Mesendoderm (in vitro differentiated cells): ENCODE measurements at places on chromosomes 13 and 19.

DNA sequence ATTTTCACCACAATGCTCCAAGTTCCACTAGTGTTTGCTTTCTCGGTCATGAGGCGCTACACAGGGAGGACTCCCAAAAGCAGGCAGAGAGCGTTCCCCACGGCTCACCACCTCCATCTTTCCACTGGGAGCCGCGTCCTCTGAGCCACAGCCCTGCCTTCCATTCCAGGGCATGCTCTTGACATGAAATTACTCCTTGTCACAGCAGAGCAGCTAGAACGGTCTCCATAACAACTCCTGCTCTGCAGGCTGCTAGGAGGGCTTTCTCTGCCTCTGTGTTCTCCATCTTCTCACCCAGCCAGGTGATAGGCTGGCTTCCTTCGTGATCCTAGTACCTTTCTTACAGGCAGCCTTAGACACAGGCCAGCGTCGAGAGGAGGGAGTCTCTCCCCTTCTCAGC lies 171.8 kb upstream of the UBL3 start:
- no peak overlapping the region for H3K4me3 ChIP-seq
- DNase-seq: no peak
- no peak overlapping the region for H3K27ac ChIP-seq
- peaks cover 12% of the 10 kb centered on the region for H3K4me1 ChIP-seq
- no peaks in the 10 kb centered on the region for H3K27me3 ChIP-seq

GRCh38 chr19:46621191-46622117 lies 3.4 kb downstream of the PTGIR start:
- H3K36me3 ChIP-seq: no peaks in the 10 kb centered on the region
- no peak overlapping the region for H3K4me3 ChIP-seq
- H3K27me3 ChIP-seq: no peaks in the 10 kb centered on the region

DNA sequence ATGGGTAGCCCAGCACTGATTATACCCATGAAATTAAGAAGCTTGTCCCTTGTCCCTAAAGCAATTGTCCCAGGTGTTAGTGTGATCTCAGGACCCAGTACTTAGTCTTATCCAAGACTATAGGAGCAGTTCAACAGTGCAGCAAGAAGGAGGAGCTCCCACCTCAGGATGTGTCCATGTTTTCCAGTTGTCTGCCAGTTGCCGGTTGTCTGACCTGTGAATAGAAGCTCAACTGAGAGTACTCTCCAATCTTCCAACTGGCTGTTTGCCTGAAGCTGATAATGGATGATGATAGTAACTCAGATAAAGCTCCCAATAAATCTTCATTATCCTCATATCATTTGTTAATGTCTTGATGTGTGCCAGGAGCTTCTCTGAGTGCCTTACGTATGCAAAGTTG lies 107.2 kb upstream of the HTR2A start:
- H3K27me3 ChIP-seq: no peaks in the 10 kb centered on the region
- H3K27ac ChIP-seq: no peak overlapping the region
- no peaks in the 10 kb centered on the region for H3K4me1 ChIP-seq
- H3K36me3 ChIP-seq: no peaks in the 10 kb centered on the region

- DNase-seq: no peak
- H3K4me3 ChIP-seq: no peak overlapping the region
- peak overlapping the region; percentile 34 for H3K27ac ChIP-seq
- no peaks in the 10 kb centered on the region for H3K27me3 ChIP-seq
- peaks cover 18% of the 10 kb centered on the region for H3K4me1 ChIP-seq
Measured at GRCh38 chr19:4373601-4374497, 26.5 kb downstream of the SH3GL1 start.

DNA sequence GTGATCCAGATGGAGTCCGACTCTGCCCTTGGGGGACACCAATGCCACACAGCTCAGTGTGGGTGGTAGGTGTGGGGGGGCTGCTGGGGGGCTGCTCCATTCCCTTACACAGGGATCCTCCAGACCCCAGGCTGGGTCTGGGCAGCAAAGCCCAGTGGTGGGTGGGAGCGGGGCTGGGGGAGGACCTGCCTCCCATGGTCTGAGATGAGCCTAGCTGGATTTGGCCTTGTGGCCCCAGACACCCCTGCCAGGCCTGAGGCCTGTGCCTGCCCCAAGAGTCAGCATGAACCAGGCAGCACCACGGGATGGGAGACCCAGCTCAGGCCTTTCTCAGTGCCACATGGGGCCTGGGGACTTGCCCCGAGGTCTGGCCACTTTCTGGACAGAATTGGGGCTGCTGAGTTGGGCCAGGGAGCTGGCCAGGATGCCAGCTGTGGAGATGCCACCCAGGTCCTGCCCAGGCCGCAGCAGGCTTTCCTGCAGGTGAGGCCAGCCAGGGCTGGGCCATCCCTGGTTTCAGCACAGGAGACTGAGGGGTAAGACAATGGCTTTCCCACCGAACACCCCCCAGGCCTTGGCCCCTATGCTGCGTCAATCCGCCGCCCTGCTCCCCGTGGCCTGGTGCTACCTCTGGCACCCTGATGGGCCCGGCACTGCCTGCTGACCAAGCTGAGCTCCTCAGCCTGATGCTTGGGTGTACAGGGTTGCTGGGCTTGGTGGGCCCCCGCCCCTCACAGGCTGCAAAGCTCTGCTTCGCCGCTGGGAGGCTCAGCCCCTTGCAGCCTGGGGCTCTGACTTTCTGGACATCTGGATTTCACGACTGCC lies 24.2 kb downstream of the CEBPG start:
- no peak for DNase-seq
- no peak overlapping the region for H3K4me3 ChIP-seq
- no peaks in the 10 kb centered on the region for H3K36me3 ChIP-seq
- no peaks in the 10 kb centered on the region for H3K27me3 ChIP-seq
- H3K27ac ChIP-seq: no peak overlapping the region

GRCh38 chr13:113431171-113431570 lies 22.1 kb downstream of the ADPRHL1 start:
- no peaks in the 10 kb centered on the region for H3K27me3 ChIP-seq
- no peaks in the 10 kb centered on the region for H3K4me1 ChIP-seq
- H3K27ac ChIP-seq: no peak overlapping the region
- H3K36me3 ChIP-seq: no peaks in the 10 kb centered on the region

DNA sequence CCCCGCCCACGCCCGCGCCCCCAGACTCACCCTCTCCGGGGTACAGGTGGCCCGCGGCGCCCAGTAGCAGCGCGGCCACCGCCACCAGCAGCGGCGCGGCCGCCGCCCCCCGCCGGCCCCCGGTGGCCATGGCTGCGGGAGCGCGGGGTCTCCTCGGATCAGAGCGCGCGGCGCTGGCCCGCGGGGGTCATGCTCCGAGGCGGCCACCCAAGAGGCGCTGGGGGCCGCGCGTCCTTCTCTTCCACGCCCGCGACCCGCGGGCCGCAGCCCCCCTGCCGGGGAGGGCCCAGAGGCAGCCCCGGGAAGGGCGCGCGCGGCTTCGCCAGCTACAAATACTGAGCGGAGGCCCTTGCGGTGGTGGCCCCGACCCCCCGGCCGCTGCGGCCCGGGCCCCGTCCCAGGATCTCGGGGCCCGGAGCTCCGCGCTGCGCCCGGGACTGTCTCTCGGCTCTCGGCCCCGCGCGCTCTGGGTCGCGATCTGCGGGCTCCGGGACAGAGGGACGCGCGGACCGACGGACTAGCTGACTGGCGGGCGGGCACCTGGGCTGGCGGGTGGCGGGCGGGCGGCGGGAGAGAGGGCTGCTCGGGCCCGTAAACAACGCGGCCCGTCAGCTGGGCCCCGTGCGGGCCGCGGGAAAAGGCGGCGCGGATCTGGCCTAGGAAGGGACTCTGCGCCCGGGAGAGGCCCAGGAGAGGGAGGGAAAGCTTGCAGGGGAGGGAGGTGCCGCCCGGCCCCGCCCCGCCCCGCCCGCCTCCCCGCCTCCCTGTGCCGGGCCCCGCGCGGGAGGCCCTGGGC lies at the start of gene INSR:
Gene INSR (minus strand): TSS at position 653 of the 796 bp plus-strand sequence. CDS start 523 bp downstream, at position 130.
- peak within 1 kb of the TSS; percentile 51 for H3K4me3 ChIP-seq
- no peaks in the 10 kb centered on the region for H3K27me3 ChIP-seq
- no peaks in the 10 kb centered on the region for H3K4me1 ChIP-seq
- no peaks in the 10 kb centered on the region for H3K36me3 ChIP-seq

GRCh38 chr13:110984381-110984780 lies 69.5 kb upstream of the ANKRD10 start:
- DNase-seq: no peak
- no peaks in the 10 kb centered on the region for H3K27me3 ChIP-seq
- no peaks in the 10 kb centered on the region for H3K4me1 ChIP-seq
- no peak overlapping the region for H3K27ac ChIP-seq
- no peaks in the 10 kb centered on the region for H3K36me3 ChIP-seq

- H3K27me3 ChIP-seq: no peaks in the 10 kb centered on the region
- DNase-seq: no peak
- no peak overlapping the region for H3K4me3 ChIP-seq
- H3K27ac ChIP-seq: no peak overlapping the region
Measured at GRCh38 chr19:16125737-16126495, 14.2 kb downstream of the RAB8A start.

DNA sequence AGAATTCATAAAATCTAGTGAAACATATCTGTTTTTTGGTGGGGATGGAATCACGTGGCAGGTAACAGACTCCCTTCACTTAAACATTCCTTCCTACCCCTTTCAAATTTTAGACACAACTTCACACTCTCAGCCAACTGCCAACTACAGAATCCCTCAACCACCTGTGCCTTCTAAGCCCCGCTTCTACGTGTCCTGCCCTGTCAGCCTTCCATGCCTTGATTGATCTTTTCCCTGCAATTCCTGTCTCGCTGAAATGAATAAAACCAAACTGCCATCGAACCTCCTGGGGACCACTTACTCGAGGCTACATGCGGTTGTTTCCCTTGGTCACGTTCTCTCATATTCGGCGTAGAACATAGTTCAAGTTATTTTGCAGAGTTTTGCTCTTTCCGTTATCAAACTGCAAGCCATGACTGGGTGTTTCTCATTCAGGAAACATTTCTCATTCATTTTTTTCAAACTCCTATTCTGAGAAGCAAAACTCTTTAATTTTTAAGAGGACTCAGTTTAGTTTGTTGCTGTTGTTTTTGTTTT lies 1.1 kb downstream of the ZNF625 start:
- H3K27ac ChIP-seq: no peak overlapping the region
- no peak for DNase-seq
- H3K4me1 ChIP-seq: peaks cover 4% of the 10 kb centered on the region
- H3K36me3 ChIP-seq: peaks cover 4% of the 10 kb centered on the region

DNA sequence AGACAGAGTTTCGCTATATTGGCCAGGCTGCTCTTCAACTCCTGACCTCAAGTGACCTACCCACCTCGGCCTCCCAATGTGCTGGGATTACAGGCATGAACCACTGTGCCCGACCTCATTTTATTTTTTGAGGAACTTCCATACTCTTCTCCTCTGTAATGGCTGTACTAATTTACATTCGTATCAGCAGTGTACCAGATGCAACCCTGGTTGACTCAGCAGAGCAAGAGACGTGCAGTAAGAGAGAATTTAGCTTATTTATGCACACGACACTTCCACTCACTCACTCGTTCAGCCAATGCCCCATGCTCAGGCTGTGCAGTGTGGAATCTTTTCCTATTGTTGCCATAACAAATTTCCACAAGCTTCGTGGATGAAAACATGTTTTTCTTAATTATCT lies 6.9 kb downstream of the KIR3DL3 start:
- H3K4me1 ChIP-seq: no peaks in the 10 kb centered on the region
- no peak for DNase-seq
- H3K4me3 ChIP-seq: no peak overlapping the region
- no peak overlapping the region for H3K27ac ChIP-seq

DNA sequence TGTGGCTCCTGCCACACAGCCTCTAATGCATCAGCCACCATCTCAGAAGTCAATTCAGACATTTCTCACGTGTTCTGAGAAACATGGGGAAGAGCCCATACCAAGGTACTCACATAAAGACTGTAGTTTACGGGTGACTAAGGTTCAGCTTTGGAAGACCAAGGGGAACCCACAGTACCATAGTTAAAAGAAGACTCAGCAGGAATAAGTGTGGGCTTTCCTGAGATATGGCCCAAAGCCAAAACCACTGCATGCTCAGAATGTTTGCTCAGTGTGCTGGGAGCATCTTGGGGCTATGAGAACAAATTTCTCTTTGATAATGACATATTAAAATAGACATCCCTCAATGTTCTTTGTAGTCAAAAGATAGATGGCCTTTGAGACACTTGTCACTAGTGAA lies 283.8 kb downstream of the DCT start:
- no peak for DNase-seq
- no peaks in the 10 kb centered on the region for H3K27me3 ChIP-seq
- H3K4me1 ChIP-seq: peaks cover 8% of the 10 kb centered on the region
- no peak overlapping the region for H3K4me3 ChIP-seq
- no peak overlapping the region for H3K27ac ChIP-seq

DNA sequence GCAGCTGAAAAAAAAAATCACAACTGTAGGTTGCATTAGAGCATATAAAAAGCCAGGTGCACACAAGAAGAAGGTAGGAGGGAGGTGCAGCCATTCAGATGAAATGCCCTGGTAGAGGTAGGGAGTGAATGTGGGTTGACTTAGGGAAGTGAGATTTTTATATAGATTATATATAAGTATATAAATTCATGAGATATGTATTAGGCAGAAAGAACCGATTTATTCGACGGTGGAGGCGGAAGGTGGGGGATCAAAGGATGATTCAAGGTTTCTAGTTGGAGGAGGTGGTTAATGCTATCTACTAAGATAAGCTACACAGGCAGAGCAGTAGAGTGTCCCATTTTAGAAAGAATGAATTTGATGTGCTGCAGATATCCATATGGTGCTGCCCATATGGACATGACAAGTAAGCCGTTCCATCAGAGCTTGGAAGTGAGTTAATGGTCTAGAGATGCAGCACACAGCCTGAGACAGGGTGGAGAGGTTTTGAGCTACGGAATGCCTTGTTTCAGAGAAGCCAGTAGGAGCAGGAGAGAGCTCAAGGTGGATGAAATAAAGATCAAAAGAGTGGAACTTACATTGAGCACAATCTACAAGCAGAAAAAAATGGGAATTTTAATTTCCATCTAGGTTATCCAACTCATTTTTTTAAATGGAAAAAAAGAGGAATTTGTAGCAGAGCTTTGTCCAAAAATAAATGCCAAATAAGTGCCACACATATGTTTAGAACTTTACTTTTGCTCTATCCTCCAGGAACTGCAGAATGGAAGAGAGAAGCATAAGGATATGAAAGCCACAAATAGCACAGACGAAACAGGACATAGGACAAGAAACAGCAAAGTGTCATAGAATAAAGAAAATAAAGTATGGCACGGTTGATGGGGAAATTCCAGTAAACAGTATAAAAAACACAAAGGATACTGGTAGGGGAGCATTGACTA lies 177.3 kb downstream of the PCDH9 start:
- H3K27me3 ChIP-seq: no peaks in the 10 kb centered on the region
- H3K27ac ChIP-seq: no peak overlapping the region
- peak; percentile 19 for DNase-seq
- no peak overlapping the region for H3K4me3 ChIP-seq

- no peak overlapping the region for H3K27ac ChIP-seq
- no peak overlapping the region for H3K4me3 ChIP-seq
- DNase-seq: no peak
- H3K27me3 ChIP-seq: no peaks in the 10 kb centered on the region
- no peaks in the 10 kb centered on the region for H3K36me3 ChIP-seq
- H3K4me1 ChIP-seq: peaks cover 18% of the 10 kb centered on the region
Measured at GRCh38 chr13:40562975-40563349, 103.5 kb downstream of the FOXO1 start.

DNA sequence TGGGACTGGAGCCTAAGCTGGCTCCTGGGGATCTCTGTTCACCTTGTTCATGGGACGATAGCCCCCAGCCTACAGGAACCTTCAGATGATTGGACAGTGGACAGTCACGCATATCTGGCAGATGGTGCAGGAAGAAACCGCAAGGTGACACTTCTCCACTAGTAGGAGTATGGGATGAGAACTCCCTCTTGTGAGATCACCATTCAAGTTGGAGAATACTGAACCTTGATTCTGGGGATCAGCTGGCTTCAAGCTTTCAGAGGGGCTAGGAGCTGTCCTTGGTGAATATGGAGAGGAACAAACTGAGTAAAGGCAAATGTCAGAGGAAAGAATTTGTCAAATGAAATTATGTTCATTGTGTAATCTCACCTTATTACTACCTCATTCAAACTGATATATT lies 204.5 kb downstream of the PDS5B start:
- H3K27me3 ChIP-seq: no peaks in the 10 kb centered on the region
- H3K36me3 ChIP-seq: no peaks in the 10 kb centered on the region
- peak; percentile 49 for DNase-seq
